Skin of body (tissue), 3 donors: ENCODE measurements at places on chromosomes 4 and X. TPM values are rescaled to one million over a fixed set of nuclear protein-coding genes. Genes with fewer than 3 reads are reported as not detected.

Gene GLRA2
- total RNA-seq = 0.20 TPM

Gene GYPA
- total RNA-seq = 12.9 TPM

- no peak for DNase-seq
Observed at GRCh38 chrX:15908603-15909290, 54.1 kb upstream of the AP1S2 start.

DNA sequence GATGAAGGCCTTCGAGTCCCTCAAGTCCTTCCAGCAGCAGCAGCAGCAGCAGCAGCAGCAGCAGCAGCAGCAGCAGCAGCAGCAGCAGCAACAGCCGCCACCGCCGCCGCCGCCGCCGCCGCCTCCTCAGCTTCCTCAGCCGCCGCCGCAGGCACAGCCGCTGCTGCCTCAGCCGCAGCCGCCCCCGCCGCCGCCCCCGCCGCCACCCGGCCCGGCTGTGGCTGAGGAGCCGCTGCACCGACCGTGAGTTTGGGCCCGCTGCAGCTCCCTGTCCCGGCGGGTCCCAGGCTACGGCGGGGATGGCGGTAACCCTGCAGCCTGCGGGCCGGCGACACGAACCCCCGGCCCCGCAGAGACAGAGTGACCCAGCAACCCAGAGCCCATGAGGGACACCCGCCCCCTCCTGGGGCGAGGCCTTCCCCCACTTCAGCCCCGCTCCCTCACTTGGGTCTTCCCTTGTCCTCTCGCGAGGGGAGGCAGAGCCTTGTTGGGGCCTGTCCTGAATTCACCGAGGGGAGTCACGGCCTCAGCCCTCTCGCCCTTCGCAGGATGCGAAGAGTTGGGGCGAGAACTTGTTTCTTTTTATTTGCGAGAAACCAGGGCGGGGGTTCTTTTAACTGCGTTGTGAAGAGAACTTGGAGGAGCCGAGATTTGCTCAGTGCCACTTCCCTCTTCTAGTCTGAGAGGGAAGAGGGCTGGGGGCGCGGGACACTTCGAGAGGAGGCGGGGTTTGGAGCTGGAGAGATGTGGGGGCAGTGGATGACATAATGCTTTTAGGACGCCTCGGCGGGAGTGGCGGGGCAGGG is 568 bp downstream of the HTT start:
- DNase-seq = peak; percentile 33

DNA sequence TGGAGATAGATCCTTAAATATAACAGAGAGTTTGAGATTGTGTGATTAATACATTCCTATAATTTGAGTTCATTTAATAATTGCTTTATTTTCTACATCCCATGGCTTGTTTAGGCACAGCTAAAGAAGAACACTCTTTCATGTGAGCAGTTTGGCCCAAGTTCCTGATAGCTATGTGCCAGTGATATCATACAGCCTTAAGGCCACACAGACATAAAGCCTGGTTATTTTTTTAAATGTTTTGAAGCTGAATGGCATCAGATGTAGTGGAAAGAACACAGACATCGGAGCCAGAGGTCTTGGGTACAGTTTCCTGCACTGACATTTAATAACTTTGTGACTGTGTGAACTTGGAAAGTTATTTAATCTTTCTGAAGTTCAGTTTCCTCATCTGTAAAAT is 7.0 kb upstream of the NDNF start:
- no peak for DNase-seq

- DNase-seq = no peak
Observed at GRCh38 chrX:49058794-49059193, at the start of gene CCDC120. TSS of gene CCDC120 (plus strand) at chrX:49058999. CDS start at chrX:49062042, 3,043 bp downstream.

GRCh38 chr4:48739560-48740019 is 40.5 kb downstream of the FRYL start:
- no peak for DNase-seq

- DNase-seq = no peak
Observed at GRCh38 chr4:147371661-147372060, 109.2 kb upstream of the EDNRA start.
